EL (cell line): ENCODE measurements at places on chromosomes 6 and 20.

DNA sequence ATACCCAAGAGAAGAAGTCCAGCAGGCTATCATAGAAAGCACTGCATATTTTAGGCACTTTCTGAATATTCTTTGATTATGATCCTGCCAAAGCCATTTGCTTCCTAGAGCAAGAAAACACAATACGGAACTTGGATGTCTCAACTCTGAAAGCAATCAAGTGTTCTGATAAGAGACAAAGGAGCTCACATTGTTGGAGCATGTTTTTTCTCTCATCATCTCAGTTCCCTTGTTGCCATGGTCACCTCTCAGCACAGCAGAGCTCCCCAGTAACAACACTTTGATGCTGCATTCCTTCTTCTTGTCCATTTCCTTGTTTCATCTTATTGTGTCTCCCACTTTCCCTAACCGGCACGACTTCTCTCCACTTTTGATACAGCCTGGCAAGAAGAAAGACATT, 168.7 kb upstream of the FUT9 start:
- DNase-seq: no peak

GRCh38 chr20:12966468-12967085, 42.2 kb upstream of the SPTLC3 start:
- DNase-seq: peak; percentile 24

GRCh38 chr6:41650120-41650519, 11.9 kb downstream of the MDFI start:
- DNase-seq: no peak

GRCh38 chr6:167684276-167685104, 142.2 kb upstream of the AFDN start:
- DNase-seq: no peak

GRCh38 chr20:23308908-23309307, 41.7 kb upstream of the NXT1 start:
- DNase-seq: no peak

DNA sequence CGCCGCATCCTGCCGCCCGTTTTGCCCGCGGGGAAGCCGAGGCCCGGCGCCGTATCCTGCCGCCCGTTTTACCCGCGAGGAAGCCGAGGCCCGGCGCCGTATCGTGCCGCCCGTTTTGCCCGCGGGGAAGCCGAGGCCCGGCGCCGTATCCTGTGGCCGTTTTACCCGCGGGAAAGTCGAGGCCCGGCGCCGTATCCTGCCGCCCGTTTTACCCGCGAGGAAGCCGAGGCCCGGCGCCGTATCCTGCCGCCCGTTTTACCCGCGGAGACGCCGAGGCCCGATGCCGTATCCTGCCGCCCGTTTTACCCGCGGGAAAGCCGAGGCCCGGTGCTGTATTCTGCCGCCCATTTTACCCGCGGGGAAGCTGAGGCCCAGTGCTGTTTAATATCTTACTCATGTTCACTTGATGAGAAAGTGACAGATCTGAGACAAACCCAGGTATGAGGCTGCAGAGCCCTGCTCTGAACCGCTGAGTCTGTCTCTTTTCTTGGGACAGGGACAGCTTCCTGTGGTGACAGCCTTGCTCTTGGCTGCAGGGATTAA, 129.4 kb downstream of the CDH26 start:
- DNase-seq: no peak

GRCh38 chr6:40274058-40274457, 313.1 kb downstream of the LRFN2 start:
- DNase-seq: no peak

- no peak for DNase-seq
Measured at GRCh38 chr20:53678990-53679596, 85.5 kb upstream of the ZNF217 start.

DNA sequence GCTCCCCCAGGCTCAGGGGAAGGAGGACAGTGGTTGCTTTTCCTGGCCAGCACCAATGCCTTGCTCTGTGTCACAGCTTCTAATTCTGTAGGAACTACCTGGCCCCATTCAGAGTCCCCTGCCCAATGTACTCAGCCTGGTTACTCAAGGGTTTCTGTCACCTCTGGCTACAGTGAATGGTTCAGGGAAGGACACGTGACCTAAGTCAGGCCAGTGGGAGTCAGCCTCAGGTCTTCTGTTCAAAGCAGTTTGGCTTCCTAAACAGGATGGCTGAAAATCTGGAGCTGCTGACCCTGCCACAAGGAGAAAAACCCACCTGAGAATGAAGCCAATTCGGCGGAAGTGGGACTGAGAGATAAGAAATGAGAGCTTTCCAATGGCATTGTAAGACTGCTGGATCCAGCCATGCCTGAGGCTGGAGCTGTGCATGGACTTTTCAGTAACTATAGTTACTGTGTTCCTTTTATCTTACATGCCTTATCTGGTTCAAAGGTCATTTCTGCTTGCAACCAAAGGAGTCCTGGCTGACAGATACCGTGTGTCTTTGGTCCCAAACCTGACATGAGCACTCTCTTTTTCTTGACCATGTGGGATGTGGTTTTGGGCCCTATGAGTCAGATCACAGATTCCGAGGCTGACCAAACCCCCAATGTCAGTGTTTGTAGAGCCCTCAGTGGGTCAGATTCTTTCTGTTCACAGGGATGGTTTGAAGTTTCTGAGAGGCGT, 104.3 kb downstream of the SULF2 start:
- peak; percentile 52 for DNase-seq

GRCh38 chr6:12578097-12578496, 138.5 kb upstream of the PHACTR1 start:
- DNase-seq: no peak

GRCh38 chr6:154428897-154429296, 72.3 kb upstream of the IPCEF1 start:
- DNase-seq: peak; percentile 35

DNA sequence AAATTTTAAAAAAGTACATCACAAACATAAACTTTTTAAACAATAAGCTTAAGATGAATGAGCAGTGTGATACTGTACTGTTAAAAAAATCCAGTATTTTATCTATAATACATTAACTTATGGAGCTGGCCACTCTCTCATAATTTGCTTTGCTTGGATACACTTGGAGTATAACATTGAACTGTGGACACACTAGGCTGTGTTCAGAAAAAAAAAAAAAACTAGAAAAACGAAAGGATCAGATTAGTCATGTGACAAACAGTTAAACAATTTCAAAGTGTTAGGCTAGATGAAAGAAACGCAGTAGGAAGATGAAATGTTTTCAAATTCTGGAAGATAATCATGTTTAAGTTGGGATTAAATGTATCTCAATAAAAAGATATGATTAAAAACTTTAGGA, 220.0 kb downstream of the GRIK2 start:
- no peak for DNase-seq

DNA sequence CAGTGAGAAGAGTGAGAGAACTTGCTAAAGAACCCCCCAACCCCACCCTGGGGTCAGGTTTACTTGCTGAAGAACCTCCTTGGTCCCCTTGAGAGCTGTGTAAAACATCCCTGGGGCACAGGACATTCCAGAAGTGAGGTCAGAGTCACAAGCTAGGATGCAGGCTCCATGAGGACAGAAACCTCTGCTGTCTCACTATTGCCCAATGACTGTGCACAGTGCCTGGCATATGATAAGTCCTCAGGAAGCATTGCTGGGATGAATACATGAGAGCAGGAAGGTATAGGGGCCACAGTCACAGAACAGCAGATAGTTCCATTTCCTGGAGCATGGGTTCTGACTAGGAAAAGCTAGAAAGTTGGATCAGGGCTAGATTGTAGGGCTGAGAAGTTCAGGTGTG, 18.4 kb downstream of the NT5E start:
- peak; percentile 80 for DNase-seq

DNA sequence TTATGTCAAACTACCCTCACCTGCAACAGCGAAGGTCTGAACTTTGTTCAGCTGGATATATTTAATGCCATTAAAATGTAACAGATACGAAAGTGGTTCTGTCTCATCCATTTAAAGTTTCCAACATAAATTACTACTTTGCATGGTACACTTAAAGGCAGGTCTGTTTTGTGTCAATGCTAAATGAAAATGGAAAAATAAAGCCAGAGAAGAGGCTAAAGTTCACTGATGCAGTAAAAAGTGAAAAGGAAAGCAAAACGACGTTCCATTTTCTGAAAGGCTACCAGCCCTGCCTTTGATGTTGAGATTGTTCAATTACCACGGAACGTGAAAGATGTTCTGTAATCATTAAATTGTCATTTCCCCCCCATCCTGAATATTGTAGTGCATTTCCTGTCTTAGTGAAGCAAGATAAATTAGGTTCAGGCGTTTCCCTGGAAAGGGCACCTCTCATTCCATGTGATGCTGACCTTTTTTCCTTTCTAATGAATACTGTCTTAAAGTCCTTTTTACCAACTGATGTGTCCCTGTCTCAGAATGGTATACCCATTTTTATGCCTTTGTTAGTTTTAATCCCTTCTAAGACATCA, 334.7 kb upstream of the JAG1 start:
- no peak for DNase-seq

DNA sequence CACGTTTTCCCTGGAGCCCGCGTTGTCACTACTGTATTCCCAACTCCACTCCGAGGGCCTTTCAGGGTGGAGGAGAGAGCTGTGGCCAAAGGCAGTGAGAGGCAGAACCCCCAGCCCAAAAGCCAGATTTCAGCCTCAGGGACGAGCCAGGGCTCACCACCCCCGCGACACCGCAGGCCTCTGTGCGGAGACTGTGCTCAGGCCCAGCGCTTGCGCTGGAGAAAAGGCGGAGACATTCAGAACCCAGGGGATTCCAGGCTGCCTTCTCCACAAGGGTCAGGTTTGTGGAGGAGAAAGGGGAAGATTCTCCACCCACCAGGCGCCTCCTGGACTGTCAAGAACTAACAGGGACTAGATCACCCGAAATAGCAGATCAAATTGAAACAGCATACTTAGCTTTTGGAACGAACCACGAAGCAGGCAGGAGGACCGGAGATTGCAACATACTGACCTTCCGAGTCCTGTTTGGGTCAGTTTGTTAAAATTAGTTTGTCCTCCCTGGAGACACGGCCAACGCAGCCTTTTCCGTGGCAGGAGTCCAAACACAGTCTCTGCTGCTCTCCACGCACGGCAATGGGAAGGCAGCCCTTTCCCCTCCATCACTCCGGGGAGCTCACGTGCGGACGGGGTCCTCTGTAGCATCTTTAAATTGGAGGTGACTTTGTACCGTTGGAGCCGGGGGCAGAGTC, 14.4 kb downstream of the DLL1 start:
- DNase-seq: no peak

GRCh38 chr6:12147557-12148316, 135.6 kb downstream of the HIVEP1 start:
- peak; percentile 27 for DNase-seq

DNA sequence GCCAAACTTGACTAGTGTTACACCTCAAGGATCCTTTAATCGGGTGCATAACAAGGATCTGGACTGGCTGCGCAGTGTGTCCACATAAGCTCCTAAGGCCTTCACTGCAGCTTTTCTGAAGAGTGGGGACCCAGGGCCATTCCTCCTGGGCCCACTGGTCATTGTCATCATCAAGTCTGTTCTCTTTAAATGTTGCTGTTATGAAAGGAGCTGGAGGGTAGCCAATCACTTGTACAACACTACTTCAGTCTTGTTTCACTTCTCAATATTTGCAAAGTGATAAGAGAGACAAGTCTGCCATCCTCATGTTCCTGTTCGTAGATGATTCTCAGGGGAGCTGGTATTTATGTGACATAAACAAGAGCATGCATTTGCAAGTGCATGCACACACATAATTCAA, 149.8 kb downstream of the SYNDIG1 start:
- DNase-seq: no peak

GRCh38 chr6:118410001-118410400, 138.1 kb upstream of the PLN start:
- no peak for DNase-seq

GRCh38 chr6:125596020-125596419, 153.4 kb upstream of the HEY2 start:
- no peak for DNase-seq

DNA sequence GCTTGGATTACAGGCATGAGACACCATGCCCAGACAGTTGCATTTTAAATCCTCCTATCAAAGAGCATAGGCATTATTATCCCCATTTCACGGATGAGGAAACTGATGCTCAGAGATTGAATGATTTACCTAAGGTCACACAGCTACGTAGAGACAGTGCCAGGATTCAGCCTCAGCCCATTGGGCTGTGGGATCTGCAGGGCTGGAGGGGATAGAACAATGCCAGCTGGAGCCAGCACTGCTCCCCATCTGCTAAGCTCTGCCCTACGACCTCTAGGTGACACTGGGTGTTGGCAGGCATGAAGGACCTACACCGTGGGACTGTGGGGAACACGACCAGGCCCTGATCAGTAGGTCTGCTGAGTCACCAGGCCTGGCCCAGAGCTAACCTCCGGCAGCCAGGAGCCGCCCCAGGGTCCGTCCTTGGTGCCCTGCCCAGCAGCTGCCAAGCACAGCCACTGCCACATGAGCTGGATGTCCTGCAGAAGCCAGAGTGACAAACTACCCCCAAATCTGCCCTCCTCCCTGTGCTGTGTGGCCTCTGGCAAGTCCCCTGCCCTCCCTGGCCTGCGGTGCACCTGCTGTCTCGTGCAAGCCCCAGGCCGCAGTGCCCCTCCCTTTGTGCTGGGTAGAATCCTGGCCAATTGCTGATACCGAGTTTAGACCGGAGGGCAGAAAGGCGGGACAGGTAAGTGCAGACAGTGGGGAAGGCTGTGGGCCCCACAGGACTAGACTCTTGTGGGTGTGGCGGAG, 47.6 kb upstream of the PTGIS start:
- peak; percentile 18 for DNase-seq

DNA sequence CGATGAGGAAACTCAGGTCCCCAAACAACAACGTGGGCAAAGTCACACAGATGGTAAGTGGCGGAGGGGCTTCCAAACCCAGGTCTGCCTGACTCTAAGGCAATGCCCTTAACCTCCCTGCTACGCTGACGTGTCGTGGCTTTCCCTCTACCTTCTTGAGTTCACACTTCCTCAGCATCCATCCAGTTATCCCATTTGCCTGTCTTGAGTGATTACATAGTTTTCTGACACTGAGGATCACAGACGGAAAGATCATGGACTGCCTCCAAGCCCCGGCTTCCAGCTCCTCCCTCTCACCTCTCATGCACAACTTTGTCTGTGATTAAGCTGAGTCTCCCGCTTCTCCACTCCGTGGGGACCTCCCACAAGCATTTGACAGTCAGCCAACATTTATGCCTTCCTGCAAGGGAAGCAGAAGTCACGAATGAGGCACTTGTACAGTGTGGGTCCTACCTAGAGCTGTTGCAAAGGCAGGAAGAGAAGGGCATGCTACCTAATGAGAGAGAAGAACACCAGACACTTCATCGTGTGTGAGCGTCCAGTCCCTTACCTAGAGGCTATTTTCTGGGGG, 33.8 kb downstream of the TBC1D7 start:
- no peak for DNase-seq

DNA sequence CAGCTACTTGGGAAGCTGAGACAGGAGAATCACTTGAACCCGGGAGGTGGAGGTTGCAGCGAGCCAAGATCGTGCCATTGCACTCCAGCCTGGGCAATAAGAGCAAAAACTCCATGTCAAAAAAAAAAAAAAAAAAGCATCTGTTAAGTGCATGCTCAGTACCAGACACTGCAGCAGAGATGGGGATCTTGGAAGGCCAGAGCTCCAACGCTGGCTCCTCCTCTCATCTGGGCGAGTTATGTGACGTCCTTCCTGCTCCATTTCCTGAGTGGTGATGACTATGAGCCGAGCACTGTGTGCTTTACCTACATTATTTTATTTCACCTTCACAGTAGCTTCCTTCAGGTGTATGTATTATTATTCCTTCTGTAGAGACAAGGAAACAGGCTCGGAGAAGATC, 38.5 kb upstream of the CDH22 start:
- no peak for DNase-seq

- DNase-seq: no peak
Measured at GRCh38 chr6:105746130-105746505, 340.0 kb upstream of the PRDM1 start.
